ENCODE measurements at places on chromosomes 4 and X. TPM values are rescaled to one million over a fixed set of nuclear protein-coding genes. Genes with fewer than 3 reads are reported as not detected.

The ATP5ME gene
- 124 TPM for total RNA-seq

The STK32B gene
- 16.8 TPM for total RNA-seq

The HAND2 gene
- total RNA-seq, result 8.6 TPM

The CFAP99 gene
- total RNA-seq, result not detected

The TMEM164 gene
- 25.1 TPM for total RNA-seq

The AMBN gene
- not detected for total RNA-seq
